T-helper 2 cell treated with Interferon-gamma antibody and Interleukin-4, amounts not matched to agents 5 μg/mL and 100 μg/mL, for 36 hours (primary cell): ENCODE measurements at places on chromosomes 4 and X.

DNA sequence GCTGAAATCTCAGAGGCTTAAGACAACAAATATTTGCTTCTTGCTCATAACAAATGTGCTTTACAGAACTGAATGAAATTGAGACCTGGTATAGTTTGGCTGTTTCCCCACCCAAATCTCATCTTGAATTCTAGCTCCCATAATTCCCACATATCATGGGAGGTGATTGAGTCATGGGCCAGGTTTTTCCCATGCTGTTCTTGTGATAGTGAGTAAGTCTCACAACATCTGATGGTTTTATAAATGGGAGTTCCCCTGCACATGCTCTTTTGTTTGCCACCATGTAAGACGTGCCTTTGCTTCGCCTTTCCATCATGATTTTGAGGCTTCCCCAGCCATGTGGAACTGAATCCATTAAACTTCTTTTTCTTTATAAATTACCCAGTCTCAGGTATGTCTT lies 221.1 kb upstream of the DIPK2B start:
- no peak for DNase-seq

GRCh38 chr4:7160439-7160838 lies 31.9 kb upstream of the SORCS2 start:
- DNase-seq, result no peak

GRCh38 chr4:100060765-100061416 lies 110.8 kb upstream of the H2AZ1 start:
- no peak for DNase-seq

- no peak for DNase-seq
These were observed 56.2 kb upstream of the ANKRD50 start for GRCh38 chr4:124768596-124769365.

GRCh38 chr4:77097611-77098010 lies 21.8 kb upstream of the CCNI start:
- DNase-seq, result no peak

DNA sequence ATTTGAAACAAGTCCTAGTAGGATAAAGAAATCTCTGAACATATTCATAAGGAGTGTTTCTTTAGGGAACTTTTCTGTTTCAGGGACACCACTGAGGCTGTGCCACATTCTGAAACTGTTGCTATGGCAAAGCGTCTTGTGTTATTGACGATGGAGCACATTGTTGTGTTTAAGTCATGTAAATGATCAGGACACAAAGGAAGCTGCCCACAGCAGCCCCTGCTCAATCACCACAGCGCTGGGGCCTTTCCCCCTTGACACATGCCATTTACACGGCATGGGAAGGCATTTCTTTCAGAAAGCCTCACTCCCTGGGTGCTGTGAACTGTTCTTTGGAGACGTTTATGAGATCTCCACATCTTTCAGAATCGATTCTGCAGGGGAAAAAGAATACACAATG lies 39.8 kb upstream of the MID1 start:
- DNase-seq, result no peak

DNA sequence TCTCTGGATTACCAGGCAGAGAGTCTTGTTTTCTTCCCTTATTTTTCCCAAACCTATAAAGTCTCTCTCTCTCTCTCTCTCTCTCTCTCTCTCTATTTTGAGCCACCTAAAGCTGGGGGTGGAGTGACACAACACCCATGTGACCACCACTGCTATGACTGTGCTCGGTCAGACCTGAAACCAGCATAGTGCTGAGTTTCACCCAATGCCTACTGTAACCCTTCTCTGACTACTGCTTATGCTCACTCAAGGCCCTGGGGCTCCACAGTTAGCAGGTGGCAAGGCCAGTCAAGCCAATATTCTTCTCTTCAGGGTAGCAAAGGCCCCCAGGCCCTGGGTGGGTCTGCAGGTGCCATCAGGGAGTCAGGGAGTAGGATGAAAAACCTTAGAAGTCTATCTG lies 114.7 kb upstream of the ARMCX2 start:
- DNase-seq, result no peak

- no peak for DNase-seq
These were observed 242.4 kb downstream of the SHOX start for GRCh38 chrX:873016-873415.

DNA sequence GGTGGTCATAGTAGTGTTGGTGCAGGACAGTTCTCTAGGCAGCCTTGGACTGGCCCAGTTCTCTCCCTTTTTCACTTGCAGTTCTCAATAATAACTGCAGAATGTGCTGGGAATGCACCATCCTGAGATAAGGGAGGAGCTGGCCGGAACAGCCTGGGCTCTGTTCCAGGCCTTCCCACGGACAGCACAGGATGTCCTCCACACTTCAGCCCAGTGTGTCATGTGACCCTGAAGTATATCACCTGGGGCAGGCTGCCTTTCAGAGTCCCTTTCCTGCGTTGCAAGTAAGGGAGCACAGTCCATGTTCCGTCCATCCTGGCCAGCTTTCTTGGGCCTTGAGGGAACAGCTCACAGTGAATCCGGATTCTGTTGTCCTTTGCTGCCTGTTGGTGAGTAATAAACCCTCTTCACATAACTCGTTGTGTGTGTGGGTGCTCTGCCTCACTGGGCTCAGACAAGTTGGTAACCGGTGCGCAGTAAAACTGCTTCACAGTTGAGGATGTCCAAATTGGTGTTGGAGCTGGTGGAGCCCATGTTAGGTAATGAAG lies 32.3 kb upstream of the BBS12 start:
- DNase-seq, result no peak

DNA sequence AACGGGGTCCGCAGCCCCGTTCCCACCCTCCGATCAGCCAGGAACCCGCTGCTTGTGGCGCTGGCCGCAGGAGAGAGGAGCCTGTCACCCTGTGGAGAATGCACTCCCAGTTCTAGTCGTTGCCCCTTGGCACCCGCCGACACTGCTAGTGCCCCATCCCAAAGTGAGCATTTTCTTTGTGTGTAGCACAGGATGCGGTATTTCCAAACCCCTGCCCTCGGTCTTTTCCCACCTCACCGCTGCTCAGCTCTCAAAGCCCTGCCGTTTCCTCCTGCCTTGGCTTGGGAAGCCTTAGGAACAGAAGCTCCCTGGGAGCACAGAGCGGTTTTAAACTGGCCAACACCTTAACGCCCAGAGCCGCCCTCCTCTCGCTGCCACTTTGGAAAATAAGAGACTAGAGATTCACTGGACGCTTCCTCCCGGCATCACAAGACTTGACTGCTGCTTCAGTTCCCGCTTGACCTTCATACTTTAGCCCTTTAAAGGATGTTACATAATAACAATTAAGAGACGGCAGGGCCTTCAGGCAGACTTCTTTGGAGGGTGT lies 772 bp downstream of the CYP4V2 start:
- peak; percentile 23 for DNase-seq

GRCh38 chr4:78432896-78433295 lies 118.7 kb upstream of the ANXA3 start:
- no peak for DNase-seq
